Stimulated activated CD8-positive, alpha-beta memory T cell treated with anti-CD3 and anti-CD28 coated beads, Interleukin-2, amount 100 ng/mL, for 1 hour (primary cell): ENCODE measurements at places on chromosomes 1 and 21.

DNA sequence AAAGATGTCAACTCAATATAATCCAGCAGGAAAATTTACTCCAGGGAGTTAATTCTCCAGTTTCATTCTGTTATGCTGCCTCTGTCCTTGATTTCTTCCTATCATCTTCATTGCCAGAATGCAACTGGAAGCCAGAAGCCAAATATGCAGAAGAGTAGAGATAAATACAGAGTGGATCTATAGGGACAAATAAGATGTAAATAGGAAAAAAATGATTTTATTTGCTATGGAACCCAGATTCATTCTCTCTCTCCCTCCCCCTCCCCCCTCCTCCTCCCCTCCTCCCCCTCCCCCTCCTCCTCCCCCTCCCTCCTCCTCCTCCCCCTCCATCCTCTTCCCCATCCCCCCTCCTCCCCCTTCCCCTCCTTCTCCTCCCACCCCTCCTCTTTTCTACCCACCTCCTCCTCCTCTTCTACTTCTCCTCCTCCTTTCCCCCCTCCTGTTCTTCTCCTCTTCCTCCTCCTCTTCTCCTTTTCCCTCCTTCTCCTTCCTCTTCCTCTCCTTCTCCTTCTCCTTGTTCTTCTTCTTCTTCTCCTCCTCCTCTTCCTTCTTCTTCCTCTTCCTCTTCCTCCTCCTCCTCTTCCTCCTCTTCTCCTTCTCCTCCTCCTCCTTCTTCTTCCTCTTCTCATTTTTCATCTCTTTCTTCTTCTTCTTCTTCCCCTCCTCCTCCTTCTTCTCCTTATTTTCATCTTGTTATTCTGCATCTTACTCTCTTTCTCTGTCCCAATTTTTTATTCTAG lies 306.4 kb downstream of the NUF2 start:
- no peak for DNase-seq

GRCh38 chr1:29832471-29832870 lies 596.1 kb downstream of the PTPRU start:
- no peak for DNase-seq

GRCh38 chr1:87588495-87588894 lies 259.8 kb downstream of the LMO4 start:
- DNase-seq, result no peak

GRCh38 chr1:231558708-231559185 lies 30.3 kb downstream of the TSNAX start:
- DNase-seq, result no peak

- DNase-seq, result no peak
Measured at GRCh38 chr21:31156662-31157061, 118.4 kb upstream of the KRTAP19-8 start.
